ENCODE measurements at places on chromosomes 5 and 9.
A peak's percentile ranks its signal among the peaks of the same experiment; 100 is the strongest.

DNA sequence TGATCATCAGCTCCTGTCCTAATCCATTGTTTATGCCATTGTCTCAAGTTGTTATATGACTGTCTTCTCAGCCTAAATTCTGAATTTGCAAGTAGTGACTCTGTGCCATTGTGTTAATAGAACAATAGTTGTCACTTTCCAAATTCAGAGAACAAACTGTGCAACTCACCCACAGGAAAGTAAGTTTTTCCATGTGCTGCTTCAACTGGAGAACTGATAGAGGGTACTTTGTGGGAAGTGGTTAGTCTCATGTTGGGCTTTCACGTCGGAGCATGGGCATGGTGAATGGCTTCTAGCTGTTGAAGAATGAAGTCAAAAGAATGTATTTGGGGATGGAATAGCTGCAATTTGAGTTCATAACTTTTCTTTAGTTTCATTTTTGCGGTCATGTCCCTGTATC, 146.0 kb downstream of the CD180 start:
- peak; percentile 16 for DNase-seq

DNA sequence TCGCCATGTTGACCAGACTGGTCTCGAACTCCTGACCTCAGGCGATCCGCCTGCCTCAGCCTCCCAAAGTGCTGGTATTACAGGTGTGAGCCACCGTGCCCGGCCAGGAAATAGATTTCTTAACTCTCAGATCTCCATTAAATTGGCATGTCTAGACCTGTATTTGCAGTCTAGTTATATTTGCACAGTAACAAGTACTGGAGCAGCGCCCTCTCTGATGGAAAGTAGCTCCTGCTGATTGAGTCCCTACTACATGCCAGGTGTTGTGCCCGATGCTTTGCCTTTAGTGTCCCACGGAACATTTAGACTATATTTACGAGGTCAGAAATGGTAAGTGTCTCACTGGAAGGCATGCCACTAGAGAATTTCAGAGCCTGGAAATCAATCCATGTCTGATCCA, 15.8 kb upstream of the TMED9 start:
- DNase-seq = no peak

DNA sequence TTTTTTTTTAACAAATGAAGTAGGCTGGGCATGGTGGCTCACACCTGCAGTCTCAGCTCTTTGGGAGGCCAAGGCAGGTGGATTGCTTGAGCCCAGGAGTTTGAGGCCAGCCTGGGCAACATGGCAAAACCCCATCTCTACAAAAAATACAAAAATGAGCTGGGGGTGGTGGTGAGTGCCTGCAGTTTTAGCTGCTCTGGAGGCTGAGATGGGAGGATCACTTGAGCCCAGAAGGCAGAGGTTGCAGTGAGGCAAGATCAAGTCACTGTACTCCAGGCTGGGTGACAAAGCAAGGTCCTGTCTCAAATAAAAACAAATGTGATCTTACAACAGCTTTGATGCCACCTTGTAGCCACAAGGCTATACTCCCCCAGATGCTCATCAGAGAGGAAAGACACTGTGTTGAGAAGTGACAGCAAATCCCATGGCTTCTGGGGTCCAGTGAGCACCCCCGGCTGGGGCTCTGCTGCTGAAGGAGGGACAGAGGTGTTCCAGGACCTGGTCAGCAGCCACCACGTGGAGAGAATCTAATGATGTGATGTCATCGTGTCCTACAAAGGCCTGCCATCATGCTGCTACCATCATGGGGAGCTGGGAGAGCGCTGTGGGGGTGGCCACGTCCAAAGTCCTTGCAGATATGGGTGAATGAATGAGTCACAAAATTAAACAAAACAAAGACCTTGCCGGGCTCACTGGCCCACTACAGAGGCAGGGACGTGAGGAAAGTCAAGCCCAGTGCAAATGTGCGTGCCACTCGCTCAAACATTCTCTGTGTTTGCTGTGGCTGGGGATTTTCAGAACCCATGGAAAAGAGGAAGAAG, 60.7 kb downstream of the PRRT1B start:
- no peak for DNase-seq

DNA sequence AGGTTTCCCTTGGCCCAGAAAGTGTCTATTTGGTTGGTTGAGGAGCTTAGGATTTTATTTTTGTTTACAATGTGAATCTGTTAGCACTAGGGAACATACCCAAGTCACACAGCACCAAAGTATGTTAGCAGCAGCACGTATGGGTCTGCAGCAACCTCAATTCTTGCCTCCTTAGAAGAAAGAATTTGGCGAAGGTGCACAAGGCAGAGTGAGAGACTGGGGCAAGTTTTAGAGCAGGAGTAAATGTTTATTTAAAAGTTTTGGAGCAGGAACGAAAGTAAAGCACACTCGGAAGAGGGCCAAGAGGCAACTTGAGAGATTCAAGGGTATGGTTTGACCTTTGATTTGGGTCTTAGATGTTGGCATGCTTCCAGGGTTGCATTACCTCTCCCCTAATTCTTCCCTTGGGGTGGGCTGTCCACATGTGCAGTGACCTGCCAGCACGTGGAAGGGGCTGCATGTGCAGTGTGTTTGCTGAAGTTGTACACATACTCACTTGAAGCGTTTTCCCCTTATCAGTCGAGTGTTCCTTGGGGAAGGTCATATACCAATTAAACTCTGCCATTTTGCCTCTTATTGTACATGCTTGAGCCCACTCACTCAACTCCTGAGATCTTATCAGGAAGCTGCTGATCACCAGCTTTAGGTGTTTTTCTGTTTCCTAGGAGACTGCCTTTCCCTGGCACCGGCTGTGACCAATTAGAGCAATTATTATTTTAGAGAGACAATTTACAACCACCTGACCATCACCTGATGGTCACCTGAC, 64.9 kb upstream of the SHC3 start:
- no peak for DNase-seq

DNA sequence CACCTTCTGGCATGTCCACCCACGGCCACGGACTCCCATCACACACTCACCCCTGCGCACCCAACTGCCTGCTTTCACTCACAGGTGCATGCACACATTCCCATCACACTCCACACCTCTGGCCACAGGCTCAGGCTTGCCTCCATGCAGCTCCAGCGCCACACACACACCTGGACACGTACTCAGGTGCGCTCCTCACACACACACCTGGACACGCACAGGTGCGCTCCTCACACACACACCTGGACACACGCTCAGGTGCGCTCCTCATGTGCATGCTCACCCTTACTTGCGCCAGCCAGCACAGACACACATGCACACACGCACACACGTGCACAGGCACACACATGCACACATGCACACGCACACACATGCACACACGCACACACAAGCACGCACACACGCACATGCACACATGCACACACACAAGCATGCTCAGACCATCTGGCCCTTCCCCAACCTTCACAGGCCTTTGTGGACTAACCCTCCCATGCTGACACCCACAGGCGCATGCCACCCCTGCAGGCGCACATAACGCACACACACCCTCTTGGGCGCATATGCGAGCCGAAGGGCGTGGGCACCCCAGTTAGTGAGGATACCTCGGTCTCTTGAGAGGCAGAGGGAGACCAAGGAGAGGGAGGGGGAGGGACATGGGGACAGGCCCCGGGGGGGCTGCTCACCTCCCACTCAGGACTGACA, 8.3 kb downstream of the GRIN1 start:
- no peak for DNase-seq

DNA sequence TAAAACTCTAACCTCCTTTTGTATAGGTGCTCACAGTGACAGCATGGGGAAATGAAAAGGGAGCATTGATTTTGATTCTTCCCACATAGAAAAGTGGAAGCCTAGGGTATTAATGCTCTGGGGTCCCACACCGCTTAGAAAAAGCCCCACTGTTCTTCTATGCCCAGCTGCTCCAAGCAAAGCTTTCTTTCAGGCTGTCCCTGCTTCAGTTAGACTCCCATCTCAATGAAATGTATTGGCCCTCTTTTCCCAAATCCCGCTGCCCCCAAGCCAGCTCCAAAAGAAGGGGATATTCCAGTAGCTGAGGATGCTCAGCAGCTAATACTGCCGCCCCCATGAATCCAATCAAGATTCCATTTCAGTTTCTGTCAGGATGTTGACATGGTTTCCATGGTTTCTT, 17.0 kb upstream of the CREBRF start:
- no peak for DNase-seq

- peak; percentile 72 for DNase-seq
Measured at GRCh38 chr9:127877566-127877998, at the start of gene AK1. AK1 (minus strand) TSS chr9:127877675; CDS start chr9:127874617, 3,058 bp downstream.

DNA sequence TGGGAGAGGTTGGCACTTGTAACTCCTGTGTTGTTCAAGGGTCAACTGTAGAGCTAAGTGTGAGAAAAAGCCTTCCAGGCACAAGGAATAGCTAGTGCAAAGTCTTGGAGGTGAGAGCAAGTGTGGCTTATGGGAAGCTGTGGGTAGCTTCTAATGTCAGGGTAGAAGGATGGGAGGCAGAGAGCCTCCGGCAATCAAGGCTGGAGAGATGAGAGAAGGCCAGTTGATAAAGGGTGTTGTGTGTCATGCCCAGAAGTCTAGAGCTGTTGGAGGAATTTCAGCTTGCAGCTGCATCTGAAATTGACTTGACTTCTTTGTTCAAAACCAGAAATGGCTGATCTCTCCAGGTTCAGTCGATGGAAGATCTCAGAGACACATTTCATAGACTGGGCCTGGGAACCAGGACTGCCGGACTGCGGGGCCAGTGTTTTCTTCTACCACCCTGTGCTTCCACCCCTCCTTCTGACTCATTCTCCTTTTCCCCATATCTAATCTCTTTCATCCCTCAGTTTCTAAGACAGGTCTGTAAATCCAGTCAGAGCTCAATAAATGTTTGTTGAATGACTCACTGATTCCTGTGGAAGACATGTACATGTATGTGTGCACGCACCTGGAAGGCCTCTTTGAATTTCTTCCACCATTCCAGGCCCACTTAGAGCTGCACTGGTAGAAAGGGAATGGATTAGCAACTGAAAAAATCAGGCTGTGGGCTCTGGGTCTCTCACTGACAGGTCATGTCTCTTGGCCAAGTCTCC, 67.8 kb upstream of the KLF4 start:
- no peak for DNase-seq

- DNase-seq = peak; percentile 71
Measured at GRCh38 chr5:36606428-36607113, at the start of gene SLC1A3. SLC1A3 (plus strand) TSS chr5:36606606; CDS start chr5:36608424, 1,818 bp downstream.

GRCh38 chr5:150345716-150346115, 11.8 kb upstream of the TCOF1 start:
- DNase-seq = no peak

- no peak for DNase-seq
Measured at GRCh38 chr9:33144551-33144950, 22.6 kb downstream of the B4GALT1 start.

DNA sequence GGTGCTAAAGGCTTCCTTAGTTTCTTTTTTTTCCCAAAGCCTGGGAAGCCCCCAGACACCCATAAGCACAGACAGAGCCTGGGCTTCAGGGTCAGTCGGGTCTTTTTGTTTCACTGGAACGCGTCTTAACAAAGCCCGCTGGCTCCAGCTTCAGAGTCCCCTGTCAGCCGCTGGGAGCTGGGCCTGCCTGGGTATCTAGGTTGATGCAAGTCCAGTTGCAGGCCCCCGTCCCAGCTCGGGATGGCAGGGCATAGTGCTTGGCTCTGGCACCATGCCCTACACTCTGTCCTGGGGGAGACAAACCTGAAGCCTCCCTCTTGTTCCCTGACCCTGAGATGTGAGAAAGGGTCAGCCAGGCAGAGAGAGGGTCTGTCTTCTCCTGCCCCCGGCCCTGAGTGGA, 14.5 kb downstream of the OLFM1 start:
- no peak for DNase-seq

- DNase-seq = no peak
Measured at GRCh38 chr9:113397203-113397631, 3.9 kb downstream of the ALAD start.

DNA sequence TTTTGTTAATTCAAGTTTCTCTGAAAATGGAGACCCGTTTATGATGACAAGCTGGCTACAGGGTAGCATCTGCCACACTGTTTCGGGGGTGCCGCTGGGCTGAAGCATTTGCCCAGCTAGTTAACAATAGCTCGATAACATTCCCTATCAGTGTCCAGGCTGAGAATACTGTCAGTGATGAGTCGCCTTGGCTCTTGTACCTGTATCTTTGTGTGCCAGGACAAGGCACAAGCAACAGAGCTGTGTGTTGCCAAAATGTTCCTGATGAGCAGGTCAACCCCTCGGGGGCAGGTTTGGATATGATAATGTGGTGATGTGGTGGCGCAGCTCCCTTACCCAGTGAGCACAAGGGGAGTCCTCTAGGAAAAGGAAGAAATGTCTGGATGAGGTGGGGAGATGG, 7.0 kb downstream of the TGFBI start:
- DNase-seq = no peak

DNA sequence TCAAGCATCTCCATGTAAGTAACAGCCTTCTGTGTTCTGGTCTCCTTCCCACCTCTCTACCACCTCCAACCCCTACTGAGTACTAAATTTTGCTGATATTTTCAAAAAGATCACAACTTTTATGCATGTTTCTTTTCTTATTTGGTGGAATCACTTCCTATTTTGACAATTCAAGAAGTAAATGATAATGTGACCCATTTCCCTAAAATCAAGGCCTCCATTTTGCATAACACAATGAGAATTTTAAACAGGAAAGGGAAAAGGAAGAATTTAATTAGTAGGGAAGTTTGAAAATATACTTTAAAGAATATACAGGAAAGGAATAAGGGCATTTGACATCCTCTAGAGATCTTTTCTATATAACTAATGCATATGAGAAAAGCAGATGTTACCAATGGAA, 212.9 kb upstream of the RASA1 start:
- no peak for DNase-seq

- DNase-seq = no peak
Measured at GRCh38 chr5:80656425-80656824, 1.6 kb upstream of the DHFR start.

DNA sequence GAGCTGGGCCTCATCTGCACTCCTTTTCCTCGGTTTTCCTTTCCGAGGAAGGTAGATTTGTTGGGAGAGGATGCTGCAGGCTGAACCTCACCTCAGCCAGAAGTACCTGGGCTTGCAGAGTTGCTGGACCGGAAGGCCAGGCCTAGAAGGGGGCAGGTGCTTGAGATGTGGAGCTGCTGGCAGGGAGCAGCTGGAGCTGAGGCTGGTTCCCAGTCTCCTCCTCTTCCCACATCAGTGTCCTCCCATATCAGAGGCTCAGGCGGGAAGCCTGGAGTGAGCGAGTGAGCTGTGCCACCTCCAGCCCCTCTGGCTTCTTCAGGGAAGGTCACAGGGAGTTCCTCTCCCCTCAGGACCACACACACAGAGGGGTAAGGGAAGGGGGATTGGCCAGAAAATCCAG, 259.4 kb downstream of the GADD45G start:
- no peak for DNase-seq

GRCh38 chr5:124651663-124652513, 94.6 kb downstream of the ZNF608 start:
- DNase-seq = peak; percentile 76

DNA sequence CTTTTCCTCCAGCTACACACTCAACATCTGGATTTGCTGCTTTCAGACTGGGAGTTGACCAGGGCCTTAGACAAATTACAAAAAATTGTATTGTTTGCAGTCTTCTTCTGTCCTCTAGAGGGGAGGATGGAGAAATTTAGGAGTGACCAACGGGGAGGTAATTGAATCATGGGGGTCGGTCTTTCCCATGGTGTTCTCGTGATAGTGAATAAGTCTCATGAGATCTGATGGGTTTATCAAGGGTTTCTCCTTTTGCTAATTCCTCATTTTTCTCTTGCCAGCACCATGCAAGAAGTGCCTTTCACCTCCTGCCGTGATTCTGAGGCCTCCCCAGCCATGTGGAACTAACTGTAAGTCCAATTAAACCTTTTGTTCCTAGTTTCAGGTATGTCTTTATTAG, 4.2 kb downstream of the IFNA8 start:
- no peak for DNase-seq

Data from cardiac fibroblast (primary cell).